ENCODE measurements at places on chromosomes 3 and 15.

- DNase-seq = no peak
Observed at GRCh38 chr3:14630404-14631100, 21.0 kb upstream of the CCDC174 start.

GRCh38 chr3:128273841-128274573 is 120.7 kb downstream of the EEFSEC start:
- no peak for DNase-seq

DNA sequence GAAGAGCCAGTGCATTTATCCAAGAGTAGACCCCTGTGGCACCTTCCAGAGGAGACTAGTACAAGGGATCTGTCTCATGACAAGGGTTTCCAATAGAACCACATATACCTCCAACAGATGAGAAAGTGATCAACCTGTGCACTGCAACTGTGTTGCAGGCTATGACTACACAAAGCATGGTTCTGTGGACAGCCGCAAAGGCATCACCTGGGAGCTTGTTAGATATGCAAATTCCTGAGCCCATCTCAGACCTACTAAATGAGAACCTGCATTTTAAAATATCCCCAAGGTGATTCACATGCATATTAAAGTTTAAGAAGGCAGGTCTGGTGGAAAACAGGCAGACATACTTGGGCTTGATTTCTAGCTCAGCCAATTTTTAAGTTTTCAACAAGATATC is 368.7 kb downstream of the FOXP1 start:
- DNase-seq = no peak

- DNase-seq = no peak
Observed at GRCh38 chr3:10915376-10915775, 77.2 kb upstream of the SLC6A1 start.

DNA sequence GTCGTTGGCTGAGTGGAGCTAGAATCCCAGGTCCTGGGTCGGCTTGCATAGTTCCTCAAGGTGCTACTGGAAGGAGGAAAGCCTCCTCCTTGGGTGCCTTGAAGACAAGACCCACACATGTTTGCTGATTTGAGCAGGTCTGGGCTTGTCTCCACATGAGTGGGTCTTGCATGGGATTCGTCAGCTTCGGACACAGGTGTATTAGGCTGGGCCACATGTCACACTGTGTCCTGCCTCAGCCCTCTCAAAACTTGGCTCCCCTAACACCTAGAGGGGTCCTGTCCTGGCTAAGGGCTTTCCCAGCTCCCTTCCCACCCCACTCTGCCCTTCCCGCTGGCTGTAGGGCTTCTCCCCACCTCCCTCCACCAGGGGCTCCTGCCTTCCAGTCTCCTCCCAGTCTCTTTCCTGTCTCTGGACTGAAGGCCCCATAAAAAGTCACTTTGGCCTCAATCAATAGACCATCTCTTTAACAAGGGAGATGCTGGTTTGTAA is 73.0 kb upstream of the ADPGK start:
- no peak for DNase-seq

DNA sequence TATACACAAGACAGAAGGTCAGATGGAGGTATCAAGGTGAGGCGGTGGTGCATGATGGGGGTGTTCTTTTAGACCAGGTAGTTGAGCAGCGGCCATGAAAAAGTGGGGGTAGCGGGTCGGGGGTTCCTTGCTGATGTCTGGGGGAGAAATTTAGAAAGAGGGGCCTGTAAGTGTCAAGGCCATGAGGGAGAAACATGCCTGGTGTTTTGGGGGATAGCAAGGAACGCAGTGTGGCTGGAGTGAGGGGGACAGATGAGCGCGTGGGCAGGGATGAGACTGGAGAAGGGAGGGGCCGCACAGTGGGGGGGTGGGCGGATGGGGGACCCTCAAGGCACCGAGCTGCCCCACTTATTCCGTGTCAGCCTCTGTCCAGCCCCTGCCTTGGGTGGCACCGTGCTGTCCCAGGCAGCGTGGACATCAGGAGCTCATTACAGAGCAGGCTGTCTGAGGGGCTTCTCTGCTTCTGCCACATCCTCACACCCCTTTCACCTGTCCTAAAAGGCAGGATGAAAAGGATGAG is 143.3 kb downstream of the SMAD6 start:
- DNase-seq = no peak

DNA sequence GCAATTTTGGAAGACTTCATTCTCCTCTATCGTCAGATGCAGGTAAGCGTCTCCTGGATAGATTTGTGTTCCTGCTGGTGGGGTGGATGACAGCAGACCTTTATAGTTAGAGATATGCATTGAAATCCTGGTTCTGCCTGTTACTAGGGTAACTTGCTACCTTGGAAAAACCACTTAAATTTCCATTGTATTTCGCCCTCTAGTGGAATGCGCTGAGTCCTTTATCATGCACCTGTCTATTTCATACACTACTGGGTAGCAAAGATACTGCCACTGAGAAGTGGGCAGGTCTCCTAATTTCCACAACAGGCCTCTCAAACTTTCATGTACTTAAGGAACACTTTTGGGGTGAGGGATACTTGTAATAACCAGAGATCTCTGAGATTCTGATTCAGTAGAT is 209.5 kb upstream of the SUCLG2 start:
- no peak for DNase-seq

DNA sequence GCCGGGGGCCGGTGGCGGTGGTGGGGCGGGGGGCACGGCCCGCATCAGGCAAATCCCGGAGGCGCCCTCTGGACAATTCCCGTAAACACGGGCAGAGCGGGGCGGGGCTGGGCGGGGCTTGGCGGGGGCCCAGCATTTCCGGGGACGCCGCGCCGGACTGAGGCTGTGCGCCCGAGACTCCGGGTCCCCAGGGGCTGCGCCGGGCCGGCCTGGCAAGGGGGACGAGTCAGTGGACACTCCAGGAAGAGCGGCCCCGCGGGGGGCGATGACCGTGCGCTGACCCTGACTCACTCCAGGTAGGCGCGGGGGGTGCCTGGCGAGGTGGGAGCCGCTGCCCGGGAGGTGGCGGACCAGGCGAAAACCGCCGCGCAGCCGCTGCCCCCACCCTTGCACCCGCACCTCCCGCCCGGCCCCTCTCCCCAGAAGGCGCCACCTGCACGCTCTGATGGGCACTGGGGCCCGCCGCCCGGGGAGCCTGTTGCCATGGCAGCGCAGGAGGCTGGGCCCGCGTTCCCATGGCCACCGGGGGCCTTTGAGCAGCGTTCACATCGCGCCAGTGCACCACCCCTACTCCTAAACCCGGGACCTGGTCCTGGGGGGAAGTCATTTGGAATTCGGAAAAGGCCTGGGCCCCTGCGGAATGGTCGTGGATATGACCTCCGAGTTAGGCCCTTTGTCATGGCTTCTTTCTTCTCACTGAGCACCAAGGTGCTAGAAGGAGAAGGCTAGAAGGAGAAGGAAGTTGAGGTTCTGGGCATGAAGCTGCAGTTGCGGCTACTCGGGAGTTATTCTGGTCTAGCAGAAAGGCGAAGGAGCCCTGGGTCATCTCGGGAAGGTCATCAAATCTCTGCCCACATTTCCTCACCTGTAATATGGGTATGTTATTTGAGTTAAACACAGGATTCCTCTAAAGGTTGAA is 16.1 kb upstream of the SEMA4B start:
- peak; percentile 75 for DNase-seq

DNA sequence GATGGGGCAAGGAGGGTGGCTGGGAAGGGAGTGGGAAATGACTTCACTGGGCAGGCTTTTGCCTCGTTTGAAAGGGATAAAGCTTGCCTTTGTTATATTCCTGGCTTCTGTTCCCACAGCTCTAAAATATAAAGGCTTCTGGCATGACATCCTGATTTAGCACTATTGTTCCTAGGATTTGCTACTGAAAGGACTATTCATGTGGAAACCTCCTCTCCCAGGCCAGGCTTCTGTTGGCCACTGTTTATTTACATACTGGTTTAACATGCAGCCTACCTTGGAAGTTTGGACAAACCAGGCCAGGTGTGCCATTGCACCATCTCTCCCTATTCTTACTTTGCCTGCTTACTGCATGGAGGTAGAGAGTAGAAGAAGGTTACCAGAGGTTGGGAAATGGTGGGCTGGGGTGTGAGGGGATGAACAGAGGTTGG is 2.4 kb upstream of the LMCD1 start:
- no peak for DNase-seq

- DNase-seq = no peak
Observed at GRCh38 chr15:82139823-82140268, 94.0 kb upstream of the MEX3B start.

GRCh38 chr15:64653757-64654156 is 121.6 kb downstream of the RBPMS2 start:
- DNase-seq = no peak

- no peak for DNase-seq
Observed at GRCh38 chr3:74353039-74353438, 261.4 kb downstream of the CNTN3 start.
